Urinary bladder (tissue), 4 donors: ENCODE measurements at places on chromosomes 1 and 21. TPM values are rescaled to one million over a fixed set of nuclear protein-coding genes. Genes with fewer than 3 reads are reported as not detected.

The FAM131C gene
- 0.30 TPM for polyA plus RNA-seq

GRCh38 chr1:181259026-181259745, 170.7 kb downstream of the IER5 start:
- no peak for DNase-seq

DNA sequence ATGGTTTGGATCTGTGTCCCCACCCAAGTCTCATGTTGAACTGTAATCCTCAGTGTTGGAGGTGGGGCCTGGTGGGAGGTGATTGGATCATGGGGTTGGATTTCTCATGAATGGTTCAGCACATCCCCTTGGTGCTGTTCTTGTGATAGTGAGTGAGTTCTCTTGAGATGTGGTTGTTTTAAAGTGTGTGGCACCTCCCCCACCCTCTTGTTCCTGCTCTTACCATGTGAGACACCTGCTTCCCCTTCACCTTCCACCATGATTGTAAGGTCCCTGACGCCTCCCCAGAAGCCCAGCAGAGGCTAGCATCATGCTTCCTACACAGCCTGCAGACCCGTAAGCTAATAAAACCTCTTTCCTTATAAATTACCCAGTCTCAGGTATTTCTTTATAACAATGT, 55.8 kb downstream of the SUSD4 start:
- no peak for DNase-seq

GRCh38 chr1:218274511-218274910, 10.6 kb upstream of the RRP15 start:
- no peak for DNase-seq
